ENCODE measurements at places on chromosomes 6 and 20.

DNA sequence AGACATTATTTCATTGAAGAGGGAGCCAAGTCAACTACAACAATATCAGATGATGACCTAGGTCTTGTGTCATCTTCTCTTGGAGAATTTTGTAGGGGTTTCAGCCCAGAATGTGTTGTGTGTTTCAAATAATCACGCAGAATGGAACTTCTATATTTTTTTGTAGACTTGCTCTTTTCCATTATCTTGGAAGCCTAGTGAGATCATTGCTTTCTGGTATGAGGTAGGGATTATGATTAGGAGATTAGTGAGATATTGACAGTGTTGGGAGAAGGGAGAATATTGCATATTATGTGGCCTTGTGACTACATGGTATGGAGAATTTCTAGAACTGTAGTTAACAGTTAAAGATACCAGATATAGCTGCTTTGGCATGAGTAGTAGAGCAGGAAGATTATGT, 423.6 kb upstream of the PLCB4 start:
- no peak for DNase-seq

GRCh38 chr6:83867043-83867442, 7.6 kb downstream of the CYB5R4 start:
- DNase-seq: no peak

- no peak for DNase-seq
Measured at GRCh38 chr20:45957021-45957941, 14.7 kb downstream of the ZNF335 start.

DNA sequence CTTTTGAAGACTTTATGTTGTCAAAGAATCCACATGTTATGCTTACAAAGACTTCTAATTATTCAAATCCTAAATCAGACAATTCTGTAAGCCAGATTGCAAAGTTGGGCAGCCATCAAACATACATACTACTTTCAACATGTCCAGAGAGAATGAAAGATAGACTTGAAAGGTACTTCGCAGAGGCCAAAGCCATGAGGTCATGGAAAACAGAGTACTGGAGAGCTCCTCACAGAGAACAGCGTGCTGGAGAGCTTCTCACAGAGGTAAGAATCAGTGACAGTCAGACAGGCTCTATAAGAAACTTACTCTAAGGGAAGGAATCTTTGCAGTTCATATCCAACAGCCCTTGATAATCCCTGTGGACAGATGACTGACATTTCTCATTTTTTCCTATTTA, 400.2 kb downstream of the GJA1 start:
- DNase-seq: no peak

GRCh38 chr20:49821381-49821780, 8.8 kb downstream of the SLC9A8 start:
- DNase-seq: no peak

DNA sequence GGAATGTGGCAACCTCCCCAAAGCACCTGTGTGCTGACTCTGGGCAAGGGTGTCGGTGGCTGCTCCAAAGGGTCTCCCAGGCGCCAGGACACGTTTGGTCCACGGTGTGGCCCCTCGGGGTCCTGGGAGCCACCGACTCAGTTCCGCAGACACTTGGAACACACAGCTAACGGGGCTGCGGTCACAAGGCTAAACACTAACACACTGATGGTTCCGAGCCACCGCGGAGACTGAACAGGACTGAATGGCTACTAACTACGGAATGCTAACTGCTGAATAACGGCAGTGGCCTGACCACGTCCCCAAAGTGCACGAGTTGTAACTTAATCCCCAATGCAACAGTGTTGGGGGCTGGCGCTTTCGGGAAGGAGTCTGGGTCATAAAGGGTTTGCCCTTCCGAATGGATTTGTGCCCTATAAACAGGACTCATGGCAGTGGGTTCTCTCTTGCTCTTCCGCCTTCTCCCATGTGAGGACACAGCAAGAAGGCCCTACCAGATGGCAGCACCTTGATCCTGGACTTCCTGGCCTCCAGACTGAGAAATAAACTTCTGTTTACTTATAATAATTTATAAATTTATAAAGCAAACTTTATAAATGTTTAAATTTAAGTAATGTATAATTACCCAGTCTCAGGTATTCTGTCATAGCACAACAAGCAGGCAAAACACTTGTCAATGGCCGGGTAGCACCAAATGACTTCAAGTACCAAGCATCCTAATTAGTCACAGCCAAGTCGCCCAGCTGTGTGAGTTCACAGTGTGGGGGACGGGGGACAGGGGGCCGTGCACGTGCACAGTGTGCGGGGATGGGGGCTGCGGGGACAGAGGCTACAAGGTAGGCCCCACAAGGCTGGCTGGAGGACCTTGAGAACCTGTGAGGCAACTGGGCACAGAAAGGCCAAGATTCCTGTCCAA, 2.3 kb upstream of the EEF1A2 start:
- DNase-seq: no peak

GRCh38 chr6:26278536-26278935, 86.5 kb upstream of the BTN3A2 start:
- no peak for DNase-seq

GRCh38 chr20:12640251-12640650, 368.5 kb upstream of the SPTLC3 start:
- no peak for DNase-seq

GRCh38 chr6:163375361-163375760, 39.2 kb upstream of the QKI start:
- DNase-seq: no peak

- DNase-seq: no peak
Measured at GRCh38 chr6:129046526-129046925, 163.6 kb downstream of the LAMA2 start.
